EL (cell line): ENCODE measurements at places on chromosomes 12 and 14.
A peak's percentile ranks its signal among the peaks of the same experiment; 100 is the strongest.

DNA sequence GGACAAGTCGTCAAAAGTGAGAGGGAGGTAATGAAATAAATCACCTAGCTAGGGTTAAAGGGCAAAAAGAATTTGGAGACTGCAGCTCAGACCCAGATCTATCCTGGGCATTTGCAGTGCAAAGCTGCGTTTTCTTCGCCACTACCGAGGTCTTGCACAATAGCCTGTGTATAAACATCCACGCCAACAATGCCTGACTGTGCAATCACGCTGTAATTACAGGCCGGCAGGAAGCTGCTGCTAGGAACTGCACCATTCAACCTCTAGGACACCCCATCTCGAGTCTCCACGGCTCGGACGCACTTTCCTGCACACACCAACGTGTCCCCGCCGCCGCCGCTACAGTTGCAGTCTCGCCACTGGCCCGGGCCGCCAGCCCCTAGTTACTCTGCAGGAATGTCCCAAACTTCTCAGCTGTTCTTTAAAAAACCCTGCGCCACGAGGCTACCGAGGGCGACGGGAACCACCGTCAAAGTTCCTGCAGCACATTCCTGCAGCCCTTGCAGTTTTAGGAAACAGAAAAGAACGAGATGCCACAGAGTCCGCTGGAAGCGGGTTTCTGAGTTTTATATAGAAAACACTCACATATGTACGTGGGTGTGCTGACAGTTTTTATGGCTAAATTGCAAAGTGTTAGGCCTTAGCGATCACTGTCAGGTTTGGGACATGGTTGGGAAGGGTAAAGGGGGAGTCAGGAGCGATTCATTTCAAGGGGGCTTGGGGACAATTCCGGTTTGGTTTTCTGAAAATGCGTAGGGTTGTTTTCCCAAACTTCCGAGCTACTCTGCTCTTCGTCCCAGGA is 65.6 kb upstream of the PTGR2 start:
- DNase-seq = peak; percentile 93

DNA sequence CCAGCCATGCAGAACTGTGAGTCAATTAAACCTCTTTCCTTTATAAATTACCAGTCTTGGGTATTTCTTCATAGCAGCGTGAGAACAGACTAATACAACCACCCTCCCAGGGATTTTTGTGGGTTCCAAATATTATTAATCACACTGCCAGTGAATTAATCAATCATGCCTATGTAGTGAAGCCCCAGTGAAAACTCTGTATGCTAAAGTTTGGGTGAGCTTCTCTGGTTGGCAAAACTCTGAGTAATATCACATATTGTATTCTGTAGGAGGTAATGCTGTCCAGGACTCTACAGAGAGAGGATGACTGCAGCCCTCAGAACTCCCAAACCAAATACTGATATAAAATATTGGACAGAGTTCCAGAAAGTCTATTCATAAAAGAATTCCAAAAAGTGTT is 216.9 kb downstream of the RPAP3 start:
- no peak for DNase-seq

GRCh38 chr14:79383475-79383874 is 827.8 kb downstream of the DIO2 start:
- DNase-seq = no peak

DNA sequence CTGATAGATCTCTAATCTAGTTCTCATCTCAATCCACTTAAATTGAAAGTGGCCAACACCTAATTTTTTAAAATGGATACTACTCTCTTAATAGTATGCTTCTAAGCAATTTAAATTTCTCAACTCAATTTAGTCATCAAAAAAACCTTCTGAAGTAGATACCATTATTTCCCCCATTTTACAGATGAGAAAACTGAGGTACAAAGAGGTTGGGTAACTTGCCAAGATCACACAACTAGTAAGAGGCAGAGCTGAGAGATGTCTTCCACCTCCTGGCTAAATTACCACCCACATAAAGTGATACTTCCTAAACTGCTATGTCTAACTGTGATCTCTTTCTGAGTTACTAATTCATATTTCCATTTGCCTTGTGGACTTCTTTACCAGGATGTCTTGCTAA is 6.6 kb downstream of the EXOC5 start:
- no peak for DNase-seq

GRCh38 chr12:42213954-42214426 is 24.1 kb downstream of the YAF2 start:
- DNase-seq = peak; percentile 22

DNA sequence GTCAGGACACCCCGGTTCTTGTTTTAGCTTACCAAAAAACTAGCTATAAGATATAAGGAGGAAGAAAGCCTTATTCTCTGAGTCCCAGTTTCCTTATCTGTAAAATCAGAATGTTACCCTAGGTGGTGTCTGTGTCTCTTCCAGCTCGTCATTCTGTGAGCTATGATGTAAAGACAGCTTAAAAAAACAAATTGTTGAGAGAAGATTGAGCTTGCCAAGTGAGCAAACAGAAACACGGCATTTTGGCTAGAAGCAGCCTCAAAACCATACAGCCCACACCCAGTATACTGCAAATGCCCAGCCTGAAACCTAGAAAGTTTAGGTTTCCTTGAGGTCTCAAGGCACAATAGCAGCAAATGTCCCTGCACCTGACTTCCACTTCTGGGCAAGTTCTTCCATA is 151.4 kb downstream of the SSPN start:
- no peak for DNase-seq

DNA sequence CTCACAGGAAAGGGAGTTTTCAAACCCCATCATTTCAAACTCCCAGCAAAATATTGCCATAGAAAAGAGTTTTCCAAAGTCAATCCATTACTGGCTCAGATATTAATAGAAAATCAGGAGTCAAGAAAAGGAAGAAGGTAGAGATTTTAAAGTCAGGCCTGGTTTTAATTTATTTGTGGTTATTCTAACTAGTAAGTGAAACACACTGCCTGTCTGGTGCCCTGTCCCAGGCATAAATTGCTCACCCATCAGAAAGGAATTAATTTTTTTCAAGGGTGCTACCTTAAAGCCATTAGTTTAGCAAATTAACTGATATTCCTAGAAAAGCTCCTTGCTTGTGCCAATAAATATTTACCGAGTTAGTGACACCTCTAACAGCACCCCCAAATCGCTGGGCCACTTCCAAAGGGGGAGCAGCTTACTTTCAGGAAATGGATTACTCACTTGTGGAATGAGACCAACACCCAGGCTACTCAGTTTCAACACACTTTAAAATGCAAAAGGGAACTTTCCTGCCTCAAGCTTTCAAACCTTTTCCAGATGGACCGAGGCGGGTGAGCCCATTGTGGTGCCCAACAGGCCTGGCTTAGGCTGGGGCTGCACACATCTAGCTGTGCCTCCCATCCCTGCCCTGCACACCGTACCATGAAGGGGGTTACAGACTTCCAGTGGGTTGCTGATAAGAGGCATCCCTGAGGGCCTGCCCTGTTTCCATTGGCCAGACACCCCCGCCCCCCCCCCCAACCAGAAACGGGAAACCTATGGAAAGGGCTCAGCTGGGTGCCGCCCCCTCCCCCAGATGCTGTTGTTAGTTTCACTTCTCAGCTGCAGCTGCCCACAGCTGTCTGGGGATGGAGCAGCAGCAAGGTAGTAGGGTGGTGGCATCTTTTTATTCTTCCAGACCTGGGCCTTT is 117.2 kb downstream of the SAMD4A start:
- DNase-seq = peak; percentile 88

- DNase-seq = no peak
These were observed 71.9 kb downstream of the C12orf75 start for GRCh38 chr12:105402366-105402765.

GRCh38 chr12:69679119-69679518 is 20.0 kb downstream of the BEST3 start:
- peak; percentile 21 for DNase-seq

DNA sequence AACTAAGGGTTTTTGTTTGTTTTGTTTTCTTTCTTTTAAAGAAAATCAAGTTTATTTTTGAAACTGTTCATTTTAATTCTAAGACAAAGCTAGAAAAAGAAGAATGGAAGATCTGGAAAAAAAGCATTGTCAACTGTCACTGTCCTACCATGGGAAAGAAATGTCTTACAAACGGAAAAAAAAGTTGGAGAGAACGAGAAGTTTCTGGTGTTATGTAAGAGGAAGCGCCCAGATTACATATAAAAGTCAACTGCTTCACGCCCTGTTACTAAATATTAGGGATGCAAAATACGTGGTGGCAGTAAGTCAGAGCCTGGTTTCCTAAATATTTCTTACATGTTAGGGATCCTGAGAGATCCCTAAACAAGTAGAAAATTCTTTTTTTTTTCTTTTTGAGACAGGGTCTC is 14.3 kb upstream of the FBXL14 start:
- DNase-seq = no peak

GRCh38 chr12:4001031-4001430 is 127.8 kb upstream of the PARP11 start:
- DNase-seq = no peak

- peak; percentile 92 for DNase-seq
These were observed 19.8 kb upstream of the PALS1 start for GRCh38 chr14:67221248-67221981.

GRCh38 chr12:89333564-89334252 is 18.6 kb downstream of the DUSP6 start:
- DNase-seq = no peak

GRCh38 chr14:56885825-56886224 is 75.5 kb upstream of the OTX2 start:
- no peak for DNase-seq

DNA sequence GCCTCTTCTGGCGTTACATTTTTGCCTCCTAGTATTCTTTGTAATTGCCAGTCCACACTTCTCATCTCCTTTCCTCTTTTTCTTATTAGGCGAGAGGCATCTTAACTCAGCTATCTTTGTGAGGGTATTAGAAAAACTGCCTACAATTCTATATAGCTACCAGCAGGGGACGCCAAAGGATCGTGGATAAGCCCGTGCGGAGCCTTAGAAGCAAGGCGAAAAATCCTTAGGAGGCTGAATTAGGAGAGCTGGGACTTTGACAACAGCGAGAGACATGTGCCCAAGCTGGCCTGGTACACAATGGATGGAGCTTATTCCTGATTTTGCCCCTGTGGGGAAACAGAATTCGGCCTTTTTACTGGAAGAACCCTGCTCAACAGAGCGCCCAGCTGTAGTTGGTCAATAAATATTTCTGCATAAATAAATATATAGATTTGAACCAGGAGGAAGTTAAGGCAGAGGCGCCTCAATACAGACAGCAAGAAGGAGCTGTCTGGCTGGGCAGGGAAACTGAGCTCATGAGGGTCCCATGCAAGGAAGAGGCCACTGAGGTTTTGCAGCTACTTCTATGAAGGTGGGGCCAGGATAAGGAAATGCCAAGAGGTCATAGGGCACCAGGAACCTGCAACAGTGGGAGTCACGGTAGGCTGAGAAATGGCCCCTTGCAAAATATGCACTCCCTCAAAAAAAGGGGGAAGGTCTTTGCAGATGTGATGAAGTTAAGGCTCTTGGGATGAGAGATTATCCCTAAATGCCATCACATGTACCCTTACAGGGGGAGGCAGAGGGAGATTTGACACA is 14.6 kb upstream of the RBM19 start:
- peak; percentile 68 for DNase-seq

- no peak for DNase-seq
These were observed 287.3 kb downstream of the RAD51B start for GRCh38 chr14:68106905-68107304.

GRCh38 chr12:115964626-115965025 is 312.9 kb downstream of the MED13L start:
- DNase-seq = no peak

GRCh38 chr12:86634456-86635410 is 378.5 kb upstream of the MGAT4C start:
- DNase-seq = peak; percentile 3

DNA sequence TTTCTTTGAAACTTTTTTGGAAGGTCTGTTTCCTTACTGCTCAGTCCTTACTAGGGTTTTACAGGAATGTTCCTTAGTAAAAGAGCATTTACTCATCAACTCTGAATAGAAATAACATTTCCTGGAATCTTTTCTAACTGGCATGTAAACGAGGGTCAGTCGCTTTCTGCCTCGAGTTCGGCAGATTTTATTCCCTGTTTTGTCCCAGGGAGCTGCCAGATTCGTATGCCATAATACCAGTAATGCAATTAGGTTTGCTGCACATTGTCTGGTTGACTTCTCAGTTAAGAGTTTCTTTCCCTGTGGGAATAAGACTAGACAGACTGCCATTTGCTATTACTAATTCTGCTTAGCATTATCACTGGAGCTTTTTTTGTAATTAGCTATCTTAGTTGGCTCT is 91.9 kb downstream of the VRK1 start:
- DNase-seq = no peak

- DNase-seq = peak; percentile 1
These were observed 68.7 kb upstream of the HMGA2 start for GRCh38 chr12:65755596-65755978.

- DNase-seq = no peak
These were observed 180.4 kb upstream of the FKBP4 start for GRCh38 chr12:2614341-2614740.

GRCh38 chr14:21846227-21846885 is 172.7 kb upstream of the OR4E1 start:
- DNase-seq = peak; percentile 27

GRCh38 chr14:55514819-55515490 is 65.1 kb upstream of the KTN1 start:
- peak; percentile 78 for DNase-seq

GRCh38 chr14:52553671-52554575 is 1.3 kb downstream of the GPR137C start:
- peak; percentile 86 for DNase-seq

DNA sequence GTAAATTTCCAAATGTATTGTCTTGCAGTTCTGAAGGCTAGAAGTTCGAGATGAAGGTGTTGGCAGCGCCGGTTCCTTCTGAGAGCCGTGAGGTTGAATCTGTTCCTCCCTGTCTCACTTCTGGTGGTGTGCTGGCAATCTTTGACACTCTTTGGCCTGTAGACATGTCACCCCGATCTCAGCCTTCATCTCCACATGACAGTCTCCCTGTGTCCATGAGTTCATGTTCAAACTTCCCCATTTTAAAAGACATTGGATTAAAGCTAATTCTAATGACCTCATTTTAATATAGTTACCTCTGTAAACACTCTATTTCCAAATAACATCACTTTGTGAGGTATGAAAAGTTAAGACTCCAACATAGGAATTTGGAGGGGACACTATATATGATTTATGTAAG is 4.1 kb upstream of the RBM19 start:
- DNase-seq = no peak

DNA sequence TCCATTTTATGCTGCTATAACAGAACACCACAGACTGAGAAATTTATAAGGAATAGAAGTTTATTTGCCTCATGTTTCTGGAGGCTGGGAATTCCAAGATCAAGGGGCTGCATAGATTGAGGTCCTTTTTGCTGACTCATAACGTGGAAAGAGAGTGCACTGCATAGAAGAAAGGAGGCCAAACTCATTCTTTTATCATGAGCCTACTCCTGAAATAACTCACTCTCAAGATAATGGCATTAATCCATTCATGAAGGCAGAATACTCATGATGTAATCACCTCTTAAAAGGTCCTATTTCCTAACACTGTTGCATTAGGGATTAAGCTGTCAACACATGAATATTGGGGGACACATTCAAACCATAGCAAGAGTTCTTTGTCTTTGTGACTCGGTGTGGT is 60.0 kb upstream of the FBXO33 start:
- DNase-seq = peak; percentile 87
